ENCODE measurements at places on chromosomes 3 and 15. TPM values are rescaled to one million over a fixed set of nuclear protein-coding genes. Genes with fewer than 3 reads are reported as not detected.

The CTXN2 gene
- polyA plus RNA-seq = not detected

The DUOX2 gene
- 0.06 TPM for polyA plus RNA-seq

The LRRC31 gene
- polyA plus RNA-seq = 0.07 TPM

GRCh38 chr15:26943866-26944265, 27.1 kb upstream of the GABRG3 start:
- DNase-seq = peak; percentile 32

DNA sequence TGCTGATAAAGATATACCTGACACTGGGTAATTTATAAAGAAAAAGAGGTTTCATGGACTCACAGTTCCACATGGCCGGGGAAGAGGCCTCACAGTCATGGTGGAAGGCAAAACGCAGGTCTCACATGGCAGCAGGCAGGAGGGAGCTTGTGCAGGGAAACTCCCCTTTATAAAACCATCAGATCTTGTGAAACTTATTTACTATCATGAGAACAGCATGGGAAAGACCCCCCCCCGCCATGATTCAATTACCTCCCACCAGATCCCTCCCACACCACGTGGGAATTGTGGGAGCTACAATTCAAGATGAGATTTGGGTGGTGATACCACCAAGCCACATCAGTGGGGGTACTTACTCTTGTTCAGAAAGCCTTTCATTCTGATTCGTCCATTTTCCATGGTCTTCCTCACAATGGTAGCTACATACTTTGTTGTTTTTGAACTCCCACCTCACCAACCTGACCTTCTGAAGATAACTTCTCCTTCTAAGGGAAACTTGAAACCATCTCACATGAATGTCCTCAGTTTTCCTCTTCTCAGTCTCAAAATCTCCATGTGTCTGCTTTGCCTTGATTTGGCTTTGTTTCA, 275.6 kb upstream of the PROK2 start:
- DNase-seq = no peak

GRCh38 chr3:195540027-195540426, 3.1 kb downstream of the PPP1R2 start:
- DNase-seq = no peak

DNA sequence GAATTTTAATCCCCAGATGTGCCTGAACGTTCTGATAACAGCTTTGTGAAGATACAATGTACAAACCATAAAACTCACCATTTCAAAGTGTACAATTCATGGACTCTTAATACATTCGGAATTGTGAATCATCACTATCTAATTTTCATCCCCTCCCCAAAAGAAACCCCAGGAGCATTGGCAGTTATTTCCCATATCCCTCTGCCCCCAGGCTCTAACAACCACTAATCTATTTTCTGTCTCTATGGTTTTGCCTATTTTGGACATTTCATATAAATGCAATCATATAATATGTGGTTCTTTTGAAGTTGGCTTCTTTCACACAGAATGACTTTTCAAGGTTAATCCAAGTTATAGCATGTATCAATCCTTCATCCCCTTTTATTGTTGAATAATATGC, 25.3 kb downstream of the PRICKLE2 start:
- no peak for DNase-seq

DNA sequence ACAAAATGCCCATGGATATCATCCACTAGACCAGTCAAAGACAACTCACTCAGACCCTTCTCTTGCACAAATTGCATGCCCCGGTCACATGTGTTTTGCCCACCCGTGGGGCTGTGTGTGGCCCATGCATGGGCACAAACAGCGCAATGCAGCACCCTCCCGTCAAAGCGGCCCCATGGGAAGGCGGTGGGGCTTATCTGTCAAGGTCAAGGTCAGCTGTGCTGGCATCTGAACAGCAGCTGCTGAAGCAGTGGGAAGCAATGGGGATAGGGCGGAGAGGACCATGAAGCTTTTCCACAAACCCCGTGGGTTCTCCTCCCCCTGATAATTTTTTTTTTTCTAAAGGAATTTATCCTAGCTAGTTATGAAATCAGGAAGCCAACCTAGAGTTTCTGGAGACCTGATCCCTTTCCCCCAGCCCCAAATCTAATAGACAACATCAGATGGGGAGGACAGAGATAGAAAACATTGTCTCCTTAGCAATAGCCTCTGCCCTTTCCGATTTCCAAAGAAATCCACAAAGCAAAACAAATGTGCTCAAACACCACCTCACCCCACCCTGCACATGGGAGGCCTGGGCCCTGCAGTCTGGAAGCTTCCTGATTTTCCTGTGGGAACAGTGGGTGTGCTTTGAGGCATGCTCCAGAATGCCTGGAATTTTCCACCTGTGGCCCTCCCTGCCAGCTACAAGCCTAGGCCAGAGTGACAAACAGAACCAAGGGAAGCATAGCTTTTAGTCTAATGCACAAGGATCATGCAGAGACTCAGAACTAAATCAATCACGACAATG, 84.4 kb downstream of the BDH1 start:
- DNase-seq = no peak

The ROPN1B gene
- polyA plus RNA-seq = 0.70 TPM

- DNase-seq = no peak
Measured at GRCh38 chr3:71891483-71891882, 106.5 kb upstream of the PROK2 start.

GRCh38 chr3:48219543-48219942, 3.8 kb upstream of the CAMP start:
- no peak for DNase-seq

The SCAMP5 gene
- polyA plus RNA-seq = 29.0 TPM

GRCh38 chr3:156433910-156434309, 121.0 kb downstream of the SSR3 start:
- no peak for DNase-seq

DNA sequence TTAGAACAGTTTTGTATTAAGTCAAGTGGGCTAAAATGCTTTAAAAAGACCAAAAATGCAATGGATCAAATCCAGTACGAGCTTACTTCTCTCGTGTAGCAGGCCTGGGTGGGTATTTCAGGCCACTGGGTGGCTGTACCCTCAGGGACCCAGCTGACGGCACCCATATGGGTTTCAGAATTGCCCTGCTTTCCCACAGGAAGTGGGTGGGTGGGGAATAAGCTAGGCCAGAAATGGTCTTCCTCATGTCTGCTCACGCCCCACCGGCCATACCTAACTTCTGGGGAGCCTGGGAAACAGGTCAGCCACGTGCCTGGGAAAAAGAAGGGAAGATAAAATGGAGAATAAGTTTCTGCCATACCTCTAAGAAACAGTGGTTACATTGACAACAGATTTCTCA, 20.3 kb downstream of the GPR160 start:
- DNase-seq = no peak

DNA sequence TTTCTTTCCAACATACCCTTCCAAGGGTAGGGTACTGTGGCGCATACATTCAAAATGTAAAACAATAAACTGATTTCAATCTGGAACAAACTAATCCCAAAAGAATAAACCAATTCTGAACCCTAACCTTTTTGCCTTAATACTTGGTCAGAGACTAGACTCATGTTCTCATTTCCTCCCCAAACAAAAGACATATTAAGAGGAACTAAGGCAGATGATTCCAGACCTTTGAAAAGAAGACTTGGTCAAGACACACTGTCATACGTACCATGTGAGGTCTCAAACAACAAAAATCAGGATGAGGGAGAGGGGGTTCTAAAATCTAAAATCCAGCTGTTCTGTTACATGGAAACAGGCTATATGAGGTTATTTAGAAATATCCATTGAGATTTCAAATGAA, 102.1 kb downstream of the RFTN1 start:
- no peak for DNase-seq

The APOD gene
- 9.3 TPM for polyA plus RNA-seq

- DNase-seq = no peak
Measured at GRCh38 chr3:160780245-160780644, 24.2 kb downstream of the PPM1L start.

- DNase-seq = no peak
Measured at GRCh38 chr3:116914004-116914403, 204.4 kb downstream of the TUSC7 start.

DNA sequence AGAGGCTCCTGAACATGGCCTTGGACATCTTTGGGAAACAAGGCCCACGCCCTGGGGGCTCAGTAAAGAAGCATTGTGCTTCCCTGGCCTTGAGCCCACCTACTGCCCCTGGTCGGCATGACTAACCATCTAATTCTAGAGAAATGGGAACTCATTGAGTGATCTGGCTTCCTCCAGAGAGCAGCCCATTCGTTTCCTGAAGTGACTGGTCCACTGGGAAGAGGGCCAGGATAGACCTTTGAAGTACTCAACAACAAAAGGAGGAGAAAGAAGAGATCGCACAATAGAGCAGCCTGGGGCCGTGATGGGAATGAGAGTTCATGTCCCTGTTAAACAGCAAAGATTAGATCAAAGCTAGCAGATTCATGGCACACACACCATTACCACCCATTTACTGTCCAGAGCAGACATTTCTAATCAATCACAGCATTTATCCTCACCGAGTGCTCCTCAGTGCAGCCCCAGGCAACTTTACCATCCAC, 514.4 kb upstream of the PROK2 start:
- no peak for DNase-seq

The SAXO2 gene
- polyA plus RNA-seq = 9.8 TPM

- DNase-seq = peak; percentile 72
Measured at GRCh38 chr3:31981206-31982181, at the start of the genes OSBPL10 and ZNF860. TSS of gene OSBPL10 (minus strand) at chr3:31981262. CDS start at chr3:31981179, 83 bp downstream. TSS of gene ZNF860 (plus strand) at chr3:31981750. CDS start at chr3:31989080, 7,330 bp downstream.

DNA sequence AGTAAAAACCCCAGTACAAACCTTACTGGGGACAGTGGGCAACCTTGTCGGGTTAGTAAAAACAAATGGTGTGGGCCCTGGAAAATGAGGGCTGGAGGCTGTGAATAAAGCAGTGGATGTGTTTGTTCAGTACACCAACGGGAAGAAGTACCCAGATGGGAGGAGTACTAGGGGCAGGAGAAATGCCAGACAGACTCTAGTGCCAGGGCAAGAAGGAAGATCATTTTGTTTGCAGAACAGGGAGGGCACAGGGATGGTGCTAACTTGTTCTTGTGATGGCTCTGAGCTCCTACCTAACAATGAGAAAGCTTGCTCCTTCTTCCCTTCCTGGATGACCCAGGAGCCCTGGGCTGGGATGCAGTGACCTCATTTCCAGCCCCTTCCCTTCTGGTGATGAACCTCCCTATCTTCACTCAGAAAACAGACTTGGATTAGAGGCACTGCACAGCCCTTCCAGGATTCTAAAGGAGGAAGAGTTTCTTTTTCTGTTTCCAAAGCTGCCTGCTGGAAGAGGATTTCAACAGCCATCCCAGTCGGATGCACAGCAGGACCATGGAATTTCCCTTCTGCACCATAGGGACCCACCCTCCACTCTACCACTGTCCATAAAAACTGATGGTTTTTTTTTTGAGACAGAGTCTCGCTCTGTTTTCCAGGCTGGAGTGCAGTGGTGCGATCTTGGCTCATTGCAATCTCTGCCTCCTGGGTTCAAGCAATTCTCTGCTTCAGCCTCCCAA, 6.1 kb downstream of the RASSF1 start:
- no peak for DNase-seq

DNA sequence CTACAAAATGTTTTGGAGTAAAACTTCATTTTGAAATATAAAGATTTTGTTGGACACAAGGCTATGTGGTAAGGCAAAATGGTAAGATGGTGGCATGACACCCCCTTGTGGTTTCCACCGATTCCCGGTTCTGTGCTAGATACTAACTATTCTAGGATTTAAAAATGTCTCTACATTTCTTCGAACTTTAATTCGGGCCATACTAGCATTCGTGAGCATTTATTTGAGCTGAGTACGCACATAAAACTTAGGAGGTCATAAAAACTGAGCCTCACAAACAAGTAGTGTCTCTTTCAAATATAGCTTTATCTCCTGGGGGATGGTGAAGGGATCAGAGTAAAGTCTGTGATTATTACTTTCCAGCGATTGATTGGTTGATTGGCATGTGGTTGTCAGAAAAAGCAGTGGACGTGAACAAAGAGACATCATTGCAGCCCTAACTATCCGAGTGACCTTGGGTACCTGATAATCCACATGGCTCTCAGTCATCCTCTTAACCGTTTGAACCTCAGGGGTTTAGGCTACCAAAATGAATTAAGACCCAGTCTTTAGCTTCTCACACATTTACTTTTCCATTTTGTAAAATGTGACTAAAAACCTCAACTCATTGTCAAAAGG, 1.1 kb upstream of the ZNF639 start:
- DNase-seq = no peak

The ONECUT1 gene
- polyA plus RNA-seq = not detected

GRCh38 chr3:177893331-177893730, 642.9 kb upstream of the KCNMB2 start:
- DNase-seq = no peak
